ENCODE measurements at places on chromosomes 5 and 9.

GRCh38 chr9:7721291-7721690, 78.3 kb downstream of the DMAC1 start:
- no peak for DNase-seq

DNA sequence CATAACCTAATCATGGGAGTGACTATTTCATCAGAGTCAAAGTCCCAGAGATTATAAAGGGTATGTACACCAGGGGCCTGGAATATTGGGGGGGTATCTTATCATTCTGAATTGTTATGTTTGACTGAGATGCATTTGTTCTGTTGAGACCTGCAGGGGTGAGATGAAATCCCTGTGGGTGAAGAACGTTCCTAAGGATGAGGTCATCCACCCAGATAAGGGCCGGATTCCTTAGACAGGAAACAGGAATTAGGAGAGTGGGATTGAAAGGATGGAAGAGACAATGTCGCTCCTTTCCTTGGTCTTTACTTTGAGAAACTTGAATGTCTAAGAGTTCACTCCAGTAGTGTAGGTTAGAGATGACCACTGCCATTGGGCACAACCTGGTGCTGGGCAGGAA, 54.7 kb downstream of the GAS1 start:
- no peak for DNase-seq

- no peak for DNase-seq
Observed at GRCh38 chr5:79971156-79971555, 19.9 kb downstream of the MTX3 start.

GRCh38 chr9:34145165-34145564, 18.7 kb upstream of the DCAF12 start:
- DNase-seq, result no peak

- no peak for DNase-seq
Observed at GRCh38 chr5:16666130-16666882, 49.5 kb upstream of the RETREG1 start.

GRCh38 chr5:54426209-54426608, 29.3 kb upstream of the HSPB3 start:
- DNase-seq, result no peak

DNA sequence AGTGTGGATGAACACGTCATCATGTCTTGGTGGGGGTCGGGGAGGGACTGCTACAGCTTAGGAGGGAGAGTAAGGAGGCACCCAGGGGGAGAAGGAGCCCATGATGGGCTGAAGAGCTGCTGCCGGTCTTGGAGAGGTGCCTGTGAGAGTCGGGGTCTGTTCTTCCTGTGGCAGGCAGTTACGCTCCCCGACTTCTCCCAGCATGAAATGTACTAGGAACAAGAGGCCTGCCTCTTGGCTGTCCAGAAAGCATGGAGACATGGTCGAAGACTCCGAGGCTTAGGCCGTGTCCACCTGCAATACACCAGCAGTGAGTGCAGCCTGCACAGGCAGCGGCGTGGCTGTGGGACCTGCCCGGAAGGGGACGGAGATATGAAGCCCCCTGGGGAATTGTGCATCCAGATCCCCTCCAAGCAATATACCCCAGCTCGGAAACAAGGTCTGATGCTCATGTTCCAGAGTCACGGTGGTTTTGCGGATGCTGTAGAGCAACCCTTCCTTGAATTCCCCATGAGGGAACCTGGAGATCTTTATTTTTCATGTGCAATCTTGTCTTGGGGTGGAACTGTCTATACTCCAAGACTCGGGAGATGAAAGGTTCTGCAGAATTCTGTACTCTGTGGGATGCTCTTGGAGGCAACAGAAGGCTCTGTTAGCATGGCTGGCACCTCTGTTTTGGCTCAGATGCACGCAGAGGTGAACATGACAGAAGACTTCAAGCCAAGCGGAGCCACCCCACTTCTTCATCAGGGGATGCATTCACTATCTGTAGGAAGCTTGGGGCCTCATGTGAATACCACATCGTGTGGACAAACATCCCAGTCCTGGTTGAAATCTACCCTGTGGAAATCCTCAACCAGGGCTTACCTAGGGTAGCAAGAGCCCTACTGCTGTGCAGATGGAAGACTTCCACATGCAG, 374.9 kb upstream of the IRX4 start:
- no peak for DNase-seq

DNA sequence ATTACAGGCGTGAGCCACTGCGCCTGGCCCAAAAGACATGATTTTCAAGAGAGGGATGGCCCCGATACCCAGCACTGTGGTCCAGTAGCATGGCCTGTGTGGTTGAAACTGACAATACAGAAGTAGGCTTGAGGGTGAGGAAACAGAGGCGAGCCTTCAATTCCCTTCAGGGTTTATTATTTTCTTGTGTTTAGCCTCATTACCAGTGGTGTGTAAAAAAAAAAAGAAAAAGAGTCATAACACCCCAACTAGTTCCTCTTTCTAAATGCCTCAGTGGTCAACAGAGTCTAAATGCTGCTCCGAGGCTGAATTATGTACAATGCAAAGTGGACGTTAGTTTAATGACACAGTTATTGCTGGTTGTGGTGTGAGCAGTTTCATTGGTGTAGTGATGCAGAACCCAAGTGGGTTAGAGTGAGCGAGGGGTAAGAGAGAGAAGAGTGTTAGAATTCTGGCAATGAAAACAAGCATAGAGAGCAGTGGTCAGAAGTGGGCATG, 58.8 kb downstream of the SNX30 start:
- no peak for DNase-seq

DNA sequence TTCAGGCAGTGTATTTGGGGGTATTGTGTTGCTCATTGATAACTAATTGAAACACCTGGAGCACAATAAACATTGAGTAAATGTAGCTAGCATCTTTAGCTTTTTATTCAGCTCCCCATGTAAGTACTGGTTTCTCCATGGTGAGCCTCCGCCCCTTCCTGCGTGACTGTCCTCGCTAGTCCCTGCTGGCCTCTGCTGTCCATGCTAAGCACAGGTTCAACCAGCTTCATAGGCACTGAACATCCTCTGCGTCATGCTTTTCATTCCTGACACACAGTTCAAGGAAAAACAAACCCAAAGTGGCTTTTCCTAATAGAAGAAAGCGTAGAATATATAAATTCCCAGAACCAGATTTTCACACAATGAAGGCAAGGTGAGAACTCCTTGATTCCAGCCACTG, 27.3 kb upstream of the DAP start:
- DNase-seq, result no peak

GRCh38 chr9:134413890-134414623, 87.8 kb downstream of the RXRA start:
- DNase-seq, result no peak

- DNase-seq, result peak; percentile 74
Observed at GRCh38 chr9:128420060-128420650, 502 bp upstream of the CERCAM start.

GRCh38 chr5:57816108-57816507, 333.5 kb upstream of the ACTBL2 start:
- no peak for DNase-seq

DNA sequence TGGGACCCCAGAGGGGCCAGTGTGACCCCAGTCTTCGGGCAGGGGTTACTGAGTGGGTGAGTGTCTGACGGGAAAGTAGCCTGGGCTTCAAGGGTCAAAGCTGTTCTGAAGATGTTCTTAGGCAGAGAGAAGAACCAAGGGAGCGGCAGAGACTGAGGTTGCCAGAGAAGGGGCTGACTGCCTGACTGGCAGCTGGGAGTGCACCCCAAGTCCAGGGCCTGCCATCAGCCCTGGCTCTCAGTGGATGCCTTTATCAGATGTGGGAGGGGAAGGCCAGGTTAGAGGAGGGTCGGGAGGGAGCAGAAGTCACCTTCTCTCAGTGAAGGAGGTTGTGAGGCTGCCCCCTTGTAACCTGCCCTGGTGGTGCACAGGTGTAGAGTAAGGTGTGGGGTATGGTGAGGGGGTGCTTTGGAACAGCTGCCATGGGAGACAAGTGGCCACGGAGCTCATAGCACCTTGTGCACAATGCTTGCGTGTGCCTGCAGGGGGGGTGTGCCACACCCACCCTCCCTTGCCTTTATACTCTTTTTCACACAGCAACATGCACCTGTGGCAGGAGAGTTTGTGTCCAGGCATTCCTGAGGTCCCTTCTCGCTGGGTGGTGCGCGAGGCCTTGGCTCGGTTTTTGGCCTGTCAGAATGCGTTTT, 18.9 kb downstream of the RALGPS1 start:
- no peak for DNase-seq

- DNase-seq, result no peak
Observed at GRCh38 chr9:6902423-6902822, 144.7 kb downstream of the KDM4C start.

- DNase-seq, result no peak
Observed at GRCh38 chr5:137938751-137939143, 49.5 kb downstream of the PKD2L2 start.

- no peak for DNase-seq
Observed at GRCh38 chr9:5559659-5560058, 49.3 kb downstream of the PDCD1LG2 start.

DNA sequence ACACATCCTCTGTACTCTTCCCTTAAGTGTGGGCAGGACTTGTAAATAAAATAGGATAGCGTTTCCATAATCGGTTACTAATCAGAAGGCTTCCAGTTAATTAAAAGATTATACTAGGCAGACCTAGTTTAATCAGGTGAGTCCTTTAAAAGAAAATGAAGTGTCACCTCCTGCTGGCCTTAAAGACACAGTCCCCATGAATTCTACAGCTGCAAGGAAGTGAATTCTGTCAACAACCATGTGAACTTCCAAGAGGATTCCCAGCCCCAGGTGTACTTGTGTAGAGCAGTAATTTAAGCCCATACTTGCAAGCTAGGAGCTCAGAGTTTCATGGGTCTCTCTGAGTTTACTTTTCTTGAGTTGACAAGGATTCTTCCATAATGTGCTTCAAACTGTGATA, 918.3 kb downstream of the DTWD2 start:
- DNase-seq, result no peak

GRCh38 chr5:73433982-73434342, 14.6 kb downstream of the FOXD1 start:
- DNase-seq, result no peak

DNA sequence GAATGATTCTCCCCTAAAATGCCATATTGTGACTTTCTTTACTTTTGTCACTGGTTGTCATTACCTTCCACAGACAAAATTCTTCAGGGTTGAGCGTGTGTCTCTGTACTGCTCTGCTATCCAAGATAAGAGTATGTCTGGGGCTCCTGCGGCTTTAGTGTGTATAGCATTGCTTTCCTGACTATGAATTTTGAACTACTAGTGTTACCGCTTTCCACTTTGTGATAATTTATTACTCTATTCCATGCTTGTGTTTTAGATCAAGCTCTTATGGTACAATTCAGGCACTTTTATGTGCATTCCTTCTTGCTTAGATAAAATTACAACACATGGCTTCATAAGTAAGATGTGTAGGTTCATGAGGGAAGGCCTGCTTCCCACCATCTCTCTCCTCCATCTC, 51.5 kb upstream of the MEF2C start:
- no peak for DNase-seq

GRCh38 chr9:78986446-78986845, 585.3 kb upstream of the TLE4 start:
- no peak for DNase-seq

DNA sequence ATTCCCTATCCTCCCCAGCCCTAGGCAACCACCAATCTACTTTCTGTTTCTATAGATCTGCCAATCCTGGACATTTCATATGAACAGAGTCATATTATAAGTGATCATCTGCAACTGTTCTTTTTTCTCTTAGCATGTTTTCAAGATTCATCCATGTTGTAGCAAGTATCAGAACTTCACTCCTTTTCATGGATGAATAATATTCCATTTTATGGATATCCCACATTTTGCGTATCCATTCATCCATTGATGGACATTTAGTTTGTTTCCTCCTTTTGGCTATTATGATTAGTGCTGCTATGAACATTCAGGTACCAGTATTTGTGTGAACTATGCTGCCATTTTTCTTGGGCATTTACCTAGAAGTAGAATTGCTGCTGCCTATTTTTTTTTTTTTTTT, 51.3 kb upstream of the HAND1 start:
- DNase-seq, result no peak

DNA sequence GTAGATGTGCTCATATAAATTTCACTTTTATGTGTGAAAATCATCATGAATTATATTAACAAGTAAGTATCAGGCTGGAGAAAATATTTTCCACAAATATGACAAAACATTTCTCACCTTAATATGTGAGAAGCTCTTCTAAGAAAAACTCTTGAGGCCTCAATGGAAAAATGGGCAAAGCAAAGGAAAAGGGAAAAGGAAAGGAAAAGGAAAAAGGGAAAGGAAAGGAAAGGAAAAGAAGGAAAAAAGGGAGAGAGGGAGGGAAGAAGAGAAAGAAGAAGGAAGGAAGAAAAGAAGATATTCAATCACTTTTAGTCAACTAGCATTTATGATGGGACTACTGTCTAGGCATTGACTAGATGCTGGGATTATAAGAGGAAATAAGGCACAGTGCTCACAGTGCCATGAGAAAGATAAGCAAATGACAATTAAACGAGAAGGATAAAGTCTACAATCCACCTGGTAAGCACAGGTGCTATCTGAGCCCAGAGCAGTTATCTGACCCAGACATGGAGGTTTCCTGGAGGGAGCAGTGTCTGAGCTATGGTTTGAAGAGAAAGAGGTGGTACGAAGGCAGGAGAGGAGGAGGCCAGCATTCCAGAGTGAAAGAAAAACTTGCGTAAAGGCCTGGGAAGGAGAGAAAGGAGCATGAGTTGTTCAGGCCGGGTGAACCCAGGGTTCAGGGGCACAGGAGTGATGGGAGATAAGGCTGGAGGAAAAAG, 18.3 kb upstream of the ACSL6 start:
- DNase-seq, result no peak

Data from activated naive CD4-positive, alpha-beta T cell treated with Interleukin-2 at 50 U/mL for 16 hours (primary cell).